ENCODE measurements at places on chromosomes 2 and 18. TPM values are rescaled to one million over a fixed set of nuclear protein-coding genes. Genes with fewer than 3 reads are reported as not detected.

Gene TMEM200C
- polyA plus RNA-seq = not detected

Gene RAPH1
- 5.3 TPM for polyA plus RNA-seq

Gene MROH2A
- 0.07 TPM for polyA plus RNA-seq

Gene HS1BP3
- polyA plus RNA-seq = 17.3 TPM

Gene BOLL
- polyA plus RNA-seq = not detected

Gene CNRIP1
- polyA plus RNA-seq = not detected

Gene HAAO
- polyA plus RNA-seq = 36.1 TPM

Gene ADD2
- polyA plus RNA-seq = 0.07 TPM

Gene RMND5A
- polyA plus RNA-seq = 27.3 TPM

Gene HOXD9
- not detected for polyA plus RNA-seq

Gene PLA2R1
- not detected for polyA plus RNA-seq

Gene CCL20
- polyA plus RNA-seq = 903 TPM

Gene CTAGE1
- polyA plus RNA-seq = not detected

Gene RGPD3
- polyA plus RNA-seq = 0.05 TPM

Gene SERPINB2
- polyA plus RNA-seq = 0.04 TPM

Gene GKN2
- not detected for polyA plus RNA-seq

Gene VSNL1
- 95.9 TPM for polyA plus RNA-seq

Gene AFF3
- not detected for polyA plus RNA-seq

Gene IL36B
- polyA plus RNA-seq = not detected

Gene CYBRD1
- 0.51 TPM for polyA plus RNA-seq

Gene MFSD2B
- polyA plus RNA-seq = 0.21 TPM

Gene CDH20
- polyA plus RNA-seq = not detected

Gene RALBP1
- 23.6 TPM for polyA plus RNA-seq

Gene SMYD1
- polyA plus RNA-seq = not detected

Gene MAPK4
- not detected for polyA plus RNA-seq

Gene RAB27B
- not detected for polyA plus RNA-seq

Gene PID1
- polyA plus RNA-seq = 0.08 TPM

Gene LBX2
- polyA plus RNA-seq = 6.4 TPM

Gene ADNP2
- 10.8 TPM for polyA plus RNA-seq

Gene LGALSL
- 20.0 TPM for polyA plus RNA-seq

Gene ATP6V1C2
- polyA plus RNA-seq = 0.10 TPM

Gene AQP12B
- not detected for polyA plus RNA-seq

Gene MBD5
- 20.1 TPM for polyA plus RNA-seq

Gene MLPH
- 0.27 TPM for polyA plus RNA-seq

Gene TEKT4
- not detected for polyA plus RNA-seq

Gene TRIB2
- polyA plus RNA-seq = 0.68 TPM

Gene DSC3
- 0.07 TPM for polyA plus RNA-seq

Gene CCDC74A
- polyA plus RNA-seq = 0.17 TPM

Gene POTEI
- 0.33 TPM for polyA plus RNA-seq

Gene FBLN7
- polyA plus RNA-seq = 2.3 TPM

Gene DCC
- polyA plus RNA-seq = not detected

Gene AQP12A
- polyA plus RNA-seq = 0.20 TPM

Gene CPO
- polyA plus RNA-seq = 0.07 TPM

Gene GPR155
- polyA plus RNA-seq = 0.39 TPM

Gene CASP10
- 23.8 TPM for polyA plus RNA-seq

Gene CIDEA
- not detected for polyA plus RNA-seq

Gene TYMS
- 84.9 TPM for polyA plus RNA-seq

Gene SLC14A1
- polyA plus RNA-seq = not detected

All from HepG2 (cell line).